ENCODE measurements at places on chromosomes 12 and 14.

- DNase-seq = no peak
These were observed 114.4 kb downstream of the FOXA1 start for GRCh38 chr14:37480446-37481290.

DNA sequence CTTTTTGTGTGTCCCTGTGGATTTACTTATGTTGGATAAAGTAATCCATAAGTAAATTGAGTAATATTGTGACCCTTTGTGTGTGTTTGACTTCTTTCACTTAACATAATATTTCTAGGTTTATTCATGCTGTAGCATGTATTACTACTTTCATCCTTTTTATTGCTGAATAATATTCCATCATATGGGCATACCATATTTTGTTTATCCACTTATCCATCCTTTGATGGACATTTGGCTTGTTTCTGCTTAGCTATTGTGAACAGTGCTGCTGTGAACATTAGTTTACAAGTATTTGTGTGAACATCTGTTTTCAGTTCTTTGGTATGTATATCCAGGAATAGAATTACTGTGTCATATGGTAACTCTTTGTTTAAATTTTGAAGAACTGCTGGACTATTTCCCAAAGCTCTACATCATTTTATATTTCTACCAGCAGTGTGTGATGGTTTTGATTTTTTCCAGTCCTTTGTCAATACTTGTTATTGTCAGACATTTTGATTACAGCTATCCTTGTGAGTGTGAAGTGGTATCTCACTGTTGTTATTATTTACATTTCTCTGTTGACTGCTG lies 25.2 kb downstream of the G2E3 start:
- DNase-seq = no peak

DNA sequence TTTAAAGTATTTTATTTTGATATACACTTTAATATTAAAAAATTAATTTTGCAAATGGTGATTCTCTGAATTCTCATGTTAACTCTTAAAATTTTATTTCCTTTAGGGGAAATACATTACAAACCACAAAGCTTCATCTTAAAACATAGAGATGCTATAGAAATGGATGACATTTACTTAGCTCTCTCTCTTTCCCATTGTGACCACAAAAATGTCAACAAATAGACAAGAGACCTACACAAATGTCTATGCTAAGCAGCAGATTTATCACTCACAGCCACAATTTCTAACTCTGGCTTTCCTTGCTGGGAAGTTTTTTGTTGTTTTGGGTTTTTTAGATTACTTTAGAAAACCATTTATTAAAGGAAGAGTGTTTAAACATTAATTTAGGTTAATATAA lies 19.9 kb upstream of the PHC1 start:
- DNase-seq = no peak

- peak; percentile 26 for DNase-seq
These were observed 76.8 kb downstream of the HSD17B6 start for GRCh38 chr12:56839915-56840325.

DNA sequence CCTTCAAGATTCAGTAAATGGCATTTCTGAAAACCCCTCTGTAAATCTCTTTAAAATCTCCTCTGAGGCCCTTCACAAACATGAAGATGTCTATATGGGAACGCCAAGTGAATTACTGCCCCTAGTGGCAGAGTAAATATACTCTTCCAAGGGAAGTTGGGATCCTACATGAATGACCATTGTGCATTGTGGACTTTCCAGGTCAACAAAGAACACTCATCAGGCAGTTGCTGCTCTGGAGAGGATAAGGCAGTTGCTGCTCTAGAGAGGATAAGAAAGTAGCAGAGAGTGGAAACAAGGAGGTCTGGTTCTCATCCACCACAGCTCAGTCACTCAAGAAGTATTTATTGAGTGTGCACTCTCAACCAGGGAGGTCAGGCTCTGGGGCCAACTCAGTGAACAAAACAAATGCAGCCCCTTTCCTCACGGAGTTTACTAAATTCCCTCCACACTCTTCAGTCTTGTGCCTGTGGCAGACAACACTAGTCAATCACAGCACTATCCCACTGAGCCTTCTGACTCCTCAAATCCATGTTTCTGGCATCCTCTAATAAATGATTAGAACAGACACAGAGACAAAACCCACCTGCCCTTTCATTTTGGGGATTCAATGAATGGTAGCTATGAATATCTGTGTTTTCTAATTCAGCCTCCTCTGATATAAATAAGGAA lies 52.9 kb downstream of the SVOP start:
- DNase-seq = no peak

DNA sequence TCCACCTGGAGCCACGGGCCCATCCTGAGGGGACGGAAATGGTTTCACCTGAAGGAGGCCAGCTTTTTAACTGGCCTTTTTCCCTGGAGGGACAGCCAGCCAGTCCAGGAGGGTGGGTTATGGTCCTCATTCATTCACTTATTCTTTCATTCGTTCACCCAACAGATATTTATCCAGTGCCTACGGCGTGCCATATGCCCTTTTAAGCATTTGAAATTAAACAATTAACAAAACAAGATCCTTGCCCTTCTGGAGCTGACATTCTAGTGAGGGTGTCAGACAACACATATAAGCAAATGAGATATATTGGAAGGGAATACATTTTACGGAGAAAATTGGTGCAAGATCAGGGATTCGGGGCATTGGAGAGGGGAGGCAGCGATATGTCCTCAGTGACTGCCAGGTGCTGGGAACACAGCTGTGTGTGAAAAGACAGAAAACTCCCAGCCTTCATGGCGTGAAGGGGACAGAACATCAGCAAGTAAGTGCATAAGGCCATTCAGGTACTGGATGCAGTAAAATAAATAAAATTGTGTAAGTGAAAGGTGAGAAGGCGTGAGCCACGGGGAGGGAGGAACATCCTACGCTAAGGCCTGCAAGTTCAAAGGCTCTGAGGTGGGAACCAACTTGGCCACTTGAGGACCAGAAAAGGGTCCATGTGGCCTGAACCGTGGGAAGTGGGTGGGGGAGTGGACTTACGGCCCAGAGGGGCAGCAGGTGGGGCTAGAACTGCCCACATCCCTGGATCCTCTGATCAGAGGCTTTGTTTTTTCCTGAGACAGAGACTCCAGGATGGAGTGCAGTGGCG lies 684 bp upstream of the ABCB9 start:
- DNase-seq = no peak

DNA sequence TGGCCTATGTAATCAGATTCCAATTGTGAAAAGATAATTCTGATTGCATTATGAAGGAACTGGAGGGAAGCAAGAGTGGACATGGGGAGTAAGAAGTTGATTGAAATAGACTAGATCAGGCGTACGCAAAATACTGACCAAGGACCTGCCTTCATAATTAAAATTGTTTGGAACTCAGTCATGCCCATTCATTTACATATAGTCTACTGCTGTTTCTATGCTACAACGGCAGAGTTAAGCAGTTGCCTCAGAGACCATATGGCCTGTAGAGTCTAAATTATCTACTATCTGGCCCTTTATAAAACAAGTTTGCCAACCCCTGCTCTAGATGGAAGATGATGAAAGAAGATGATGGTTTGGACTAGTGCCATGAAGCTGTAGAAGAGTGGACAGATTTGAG lies 170.0 kb upstream of the ARID2 start:
- no peak for DNase-seq

DNA sequence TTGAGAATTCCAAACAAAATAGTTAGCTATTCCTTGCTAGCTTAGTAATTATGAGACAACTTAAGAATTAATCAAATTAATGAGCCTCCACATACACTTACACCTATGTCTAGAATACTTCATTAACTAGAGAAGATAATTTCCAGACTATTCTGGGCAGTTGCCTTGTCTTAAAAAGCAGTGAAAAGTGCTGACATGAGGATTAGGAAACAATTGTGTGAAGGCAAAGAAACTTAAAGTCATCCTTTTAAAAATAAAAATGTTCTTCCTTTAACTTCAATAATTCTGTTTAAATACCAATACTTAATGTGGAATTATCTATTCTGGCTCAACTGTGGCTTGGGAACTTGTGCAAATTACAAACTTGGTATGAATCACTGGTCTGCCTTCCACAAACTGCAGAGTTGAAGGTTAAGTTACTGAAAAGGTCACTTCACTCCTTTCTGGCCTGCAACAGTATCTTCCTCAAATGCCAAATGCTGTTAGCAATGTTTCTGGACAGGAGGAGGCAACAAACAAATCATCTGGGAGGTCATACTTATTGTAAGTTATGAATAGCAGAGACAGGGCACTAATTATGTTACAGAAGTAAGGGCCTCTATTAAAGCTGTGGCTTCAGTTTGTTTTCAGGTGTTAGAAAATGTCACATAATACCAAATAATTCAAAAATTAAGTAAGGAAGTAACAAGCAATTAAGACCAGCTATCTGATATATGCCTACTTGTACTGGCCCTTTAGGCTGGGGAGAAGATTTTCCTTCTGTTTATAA lies 19.2 kb downstream of the PPTC7 start:
- DNase-seq = no peak

GRCh38 chr12:94930216-94930654 lies 73.3 kb downstream of the NDUFA12 start:
- no peak for DNase-seq

- no peak for DNase-seq
These were observed 266.2 kb downstream of the KTN1 start for GRCh38 chr14:55845963-55846825.

- DNase-seq = no peak
These were observed 266.9 kb downstream of the KTN1 start for GRCh38 chr14:55846826-55847446.

DNA sequence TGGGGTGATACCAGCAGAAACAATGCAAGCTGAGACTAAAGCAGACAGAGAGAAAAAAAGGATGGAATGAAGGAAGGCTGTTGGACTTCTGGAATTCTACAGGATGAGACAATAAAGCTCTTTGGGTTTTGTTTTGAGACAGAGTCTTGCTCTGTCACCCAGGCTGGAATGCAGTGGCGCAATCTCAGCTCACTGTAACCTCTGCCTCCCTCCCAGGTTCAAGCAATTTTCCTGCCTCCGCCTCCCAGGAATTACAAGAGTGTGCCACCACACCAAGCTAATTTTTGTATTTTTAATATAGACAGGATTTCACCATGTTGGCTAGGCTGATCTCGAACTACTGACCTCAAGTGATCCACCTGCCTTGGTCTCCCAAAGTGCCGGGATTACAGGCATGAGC lies 115.4 kb downstream of the EXOC5 start:
- DNase-seq = no peak

Data from CD4-positive, alpha-beta T cell treated with Interleukin-6 for 4 hours (primary cell).